ENCODE measurements at places on chromosomes 5 and 9. TPM values are rescaled to one million over a fixed set of nuclear protein-coding genes. Genes with fewer than 3 reads are reported as not detected.

FAM153A gene
- total RNA-seq = 4.2 TPM

SLC1A1 gene
- 1.5 TPM for total RNA-seq

DNA sequence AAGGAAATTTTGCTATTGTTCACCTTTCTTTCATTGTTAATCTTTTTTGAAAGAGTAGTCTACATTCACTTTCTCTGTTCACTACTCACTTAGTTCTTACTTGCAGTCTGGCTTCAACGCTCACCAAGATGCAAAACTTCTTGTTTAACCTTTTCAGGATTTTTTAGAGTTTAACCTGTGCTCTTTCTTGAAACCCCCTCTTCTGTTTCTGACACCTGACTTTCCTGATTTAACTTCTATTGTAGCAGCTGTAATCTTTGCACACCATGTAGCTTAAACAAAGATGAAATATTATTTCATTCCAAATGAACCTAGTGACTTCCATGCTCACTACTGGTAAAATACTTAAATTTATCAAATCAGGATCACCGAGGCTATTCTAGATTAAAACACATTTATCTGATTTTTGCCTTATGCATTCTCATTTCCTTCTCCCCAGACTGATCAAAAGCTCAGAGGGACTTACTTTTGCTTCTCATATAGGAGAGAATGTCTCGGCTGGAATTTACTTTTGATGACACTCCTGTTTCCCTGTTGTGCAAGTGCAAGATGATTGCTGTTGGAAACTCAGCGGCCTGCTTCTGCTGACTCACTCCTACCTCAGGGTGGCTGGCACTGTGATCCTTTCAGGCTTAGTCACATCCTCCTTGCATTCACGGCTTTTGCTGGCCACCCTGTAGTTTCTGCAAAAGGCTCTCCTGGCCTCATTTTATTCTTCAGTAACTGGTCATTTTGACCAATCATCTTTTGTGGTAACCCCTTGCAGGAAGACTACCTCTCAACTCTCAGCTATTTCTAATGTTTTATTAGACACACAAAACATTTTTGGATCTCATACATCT is 109.3 kb upstream of the IFNE start:
- H3K36me3 ChIP-seq = no peaks in the 10 kb centered on the region
- H3K4me1 ChIP-seq = no peaks in the 10 kb centered on the region
- DNase-seq = peak; percentile 89
- H3K4me3 ChIP-seq = no peak overlapping the region

PCDHA7 gene
- total RNA-seq = 0.49 TPM

RARS1 gene
- total RNA-seq = 62.9 TPM

DNA sequence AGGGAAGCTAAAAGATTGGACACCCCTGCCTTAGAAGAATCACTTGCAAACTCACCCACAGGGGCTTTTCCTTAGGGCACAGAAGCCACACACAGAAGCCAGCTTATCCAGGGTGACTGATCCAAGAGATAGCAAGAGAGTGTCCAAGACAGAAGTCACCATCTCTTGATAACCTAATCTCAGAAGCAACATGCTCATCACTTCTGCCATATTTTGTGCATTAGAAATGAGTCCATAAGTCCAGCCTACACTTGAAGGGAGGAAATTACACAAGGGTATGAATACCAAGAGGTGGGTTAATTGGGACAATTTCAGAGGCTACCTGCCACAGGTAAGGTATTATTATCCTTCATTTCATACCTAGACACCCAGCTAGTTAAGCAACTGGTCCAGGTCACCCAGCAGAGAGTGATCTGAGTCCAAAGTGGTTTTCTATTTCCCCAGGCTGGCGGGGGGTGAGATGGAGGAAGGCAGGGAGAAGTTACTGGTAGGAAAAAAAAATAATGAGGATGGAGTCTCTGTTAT is 3.7 kb upstream of the ERGIC1 start:
- DNase-seq = no peak
- no peak overlapping the region for H3K27ac ChIP-seq
- H3K4me1 ChIP-seq = peaks cover 13% of the 10 kb centered on the region
- H3K27me3 ChIP-seq = no peaks in the 10 kb centered on the region

GRCh38 chr5:143412661-143413342 is 9.3 kb upstream of the NR3C1 start:
- no peaks in the 10 kb centered on the region for H3K27me3 ChIP-seq
- no peak overlapping the region for H3K27ac ChIP-seq
- no peak for DNase-seq
- H3K4me1 ChIP-seq = no peaks in the 10 kb centered on the region
- H3K4me3 ChIP-seq = no peak overlapping the region

DNA sequence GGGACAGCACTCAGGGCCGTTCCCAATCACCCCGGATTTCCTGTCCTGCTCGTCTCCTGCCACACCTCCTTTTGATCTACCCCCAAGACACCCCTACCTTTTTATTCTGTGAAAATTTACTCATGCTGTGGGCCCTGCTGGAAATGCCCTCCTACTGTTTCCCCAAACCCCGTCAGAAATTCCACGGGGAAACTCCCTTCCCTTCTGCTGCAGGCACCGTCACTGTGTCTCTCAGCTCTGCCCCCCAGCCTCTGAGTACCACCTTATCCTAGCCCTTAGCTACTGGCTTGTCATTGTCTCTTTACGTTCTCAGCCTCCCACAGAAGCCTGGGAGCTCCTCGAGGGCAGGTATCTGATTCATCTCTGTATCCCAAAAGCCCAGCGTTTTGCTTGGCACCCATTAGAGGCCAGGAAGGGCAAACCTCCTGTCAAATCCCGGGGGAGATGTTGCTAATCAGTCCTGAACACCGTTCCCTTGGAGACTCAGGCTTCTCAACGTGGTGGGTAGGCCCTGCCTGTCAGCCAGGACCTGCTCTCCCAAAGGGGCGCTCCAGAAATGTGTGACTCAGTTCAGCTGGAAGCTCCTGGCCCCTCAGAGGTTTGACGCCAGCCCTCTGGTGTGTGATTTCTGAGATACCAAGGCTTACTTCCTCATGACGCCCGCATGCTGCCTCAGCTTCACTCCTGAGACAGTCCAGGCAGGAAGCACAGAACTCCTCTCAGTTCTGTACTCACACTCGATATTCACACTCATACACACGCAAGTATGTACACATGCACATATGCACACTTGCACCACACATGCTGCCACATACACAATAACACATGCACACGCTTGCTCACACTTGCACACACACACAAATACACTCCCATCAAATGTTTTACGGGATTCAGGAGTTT is 50.7 kb upstream of the GRHPR start:
- DNase-seq = no peak
- H3K4me1 ChIP-seq = no peaks in the 10 kb centered on the region
- no peaks in the 10 kb centered on the region for H3K27me3 ChIP-seq
- no peaks in the 10 kb centered on the region for H3K36me3 ChIP-seq
- H3K4me3 ChIP-seq = no peak overlapping the region

GRCh38 chr9:15735083-15735857 is 182.4 kb downstream of the CCDC171 start:
- no peak overlapping the region for H3K27ac ChIP-seq
- DNase-seq = no peak
- H3K4me3 ChIP-seq = no peak overlapping the region
- no peaks in the 10 kb centered on the region for H3K27me3 ChIP-seq
- no peaks in the 10 kb centered on the region for H3K4me1 ChIP-seq

DNA sequence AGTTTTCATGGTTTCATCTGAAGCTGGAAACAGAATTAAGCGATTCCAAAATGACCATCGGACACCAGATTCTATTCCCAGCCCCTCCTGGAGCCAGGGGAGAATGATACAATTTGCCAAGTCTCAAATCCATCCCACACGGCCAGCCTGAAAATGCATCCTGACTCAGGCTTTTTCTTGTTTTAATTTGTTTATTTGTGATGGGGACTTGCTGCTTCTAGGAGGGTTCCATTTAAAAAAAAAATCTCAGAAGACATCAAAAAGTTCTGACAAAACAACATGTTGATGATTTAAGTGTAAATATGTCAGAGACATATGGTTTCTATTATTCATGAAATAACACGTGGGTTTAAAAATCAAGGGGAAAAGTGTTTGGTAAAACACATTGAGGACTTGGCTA is 173.2 kb downstream of the GAS1 start:
- no peak for DNase-seq
- H3K27me3 ChIP-seq = no peaks in the 10 kb centered on the region
- H3K36me3 ChIP-seq = no peaks in the 10 kb centered on the region
- H3K4me1 ChIP-seq = no peaks in the 10 kb centered on the region
- no peak overlapping the region for H3K27ac ChIP-seq
- no peak overlapping the region for H3K4me3 ChIP-seq

ANKRD34B gene
- total RNA-seq = not detected

DNA sequence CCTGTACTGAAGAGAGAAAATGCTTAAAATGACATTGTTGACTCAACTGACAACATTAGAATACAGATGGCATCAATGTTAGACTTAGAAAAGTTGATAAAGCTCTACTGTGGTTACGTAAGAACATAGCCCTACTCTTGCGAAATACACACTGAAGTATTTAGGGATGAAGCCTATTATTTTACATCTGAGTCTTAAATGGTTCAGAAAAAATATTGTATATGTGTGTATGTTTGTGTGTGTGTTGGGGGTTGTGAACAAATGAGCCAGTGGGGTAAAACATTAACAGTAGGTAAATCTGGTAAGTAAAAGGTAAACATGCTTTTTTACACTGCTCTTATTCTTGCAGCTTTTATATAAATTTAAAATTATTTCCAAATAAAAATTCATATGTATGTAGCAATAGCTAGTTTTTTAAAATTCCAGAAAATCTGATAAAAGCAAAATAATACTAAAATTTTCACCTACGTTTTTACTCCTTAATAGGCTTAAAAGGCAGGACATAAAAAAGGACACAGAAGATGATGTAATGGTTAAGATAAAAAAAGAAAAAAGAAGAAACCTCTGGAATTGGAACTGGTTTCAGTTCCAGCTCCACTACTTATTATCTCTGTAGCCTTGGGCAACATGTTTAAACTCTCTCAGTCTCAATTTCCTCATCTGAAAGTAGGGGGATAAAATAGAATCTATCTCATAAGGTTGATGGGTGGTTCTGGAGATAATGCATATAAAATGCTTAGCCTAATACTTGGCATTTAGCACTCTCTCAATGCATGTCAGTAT is 44.3 kb downstream of the GARNL3 start:
- peak overlapping the region; percentile 35 for H3K27ac ChIP-seq
- H3K4me3 ChIP-seq = no peak overlapping the region
- H3K4me1 ChIP-seq = peaks cover 29% of the 10 kb centered on the region
- H3K27me3 ChIP-seq = no peaks in the 10 kb centered on the region
- no peak for DNase-seq
- no peaks in the 10 kb centered on the region for H3K36me3 ChIP-seq

C9 gene
- total RNA-seq = not detected

- peaks cover 42% of the 10 kb centered on the region for H3K4me1 ChIP-seq
- DNase-seq = no peak
- H3K27ac ChIP-seq = no peak overlapping the region
Measured at GRCh38 chr9:136719195-136719880, 7.0 kb downstream of the DIPK1B start.

MEF2C gene
- 22.3 TPM for total RNA-seq

GRCh38 chr9:98774746-98775145 is 21.6 kb downstream of the ANKS6 start:
- H3K4me3 ChIP-seq = no peak overlapping the region
- H3K4me1 ChIP-seq = no peaks in the 10 kb centered on the region
- H3K27me3 ChIP-seq = no peaks in the 10 kb centered on the region
- peaks cover 26% of the 10 kb centered on the region for H3K36me3 ChIP-seq

- no peak overlapping the region for H3K27ac ChIP-seq
- H3K36me3 ChIP-seq = no peaks in the 10 kb centered on the region
- no peaks in the 10 kb centered on the region for H3K27me3 ChIP-seq
- no peak for DNase-seq
- H3K4me3 ChIP-seq = no peak overlapping the region
- no peaks in the 10 kb centered on the region for H3K4me1 ChIP-seq
Measured at GRCh38 chr9:100074093-100074492, 24.7 kb downstream of the ERP44 start.

DNA sequence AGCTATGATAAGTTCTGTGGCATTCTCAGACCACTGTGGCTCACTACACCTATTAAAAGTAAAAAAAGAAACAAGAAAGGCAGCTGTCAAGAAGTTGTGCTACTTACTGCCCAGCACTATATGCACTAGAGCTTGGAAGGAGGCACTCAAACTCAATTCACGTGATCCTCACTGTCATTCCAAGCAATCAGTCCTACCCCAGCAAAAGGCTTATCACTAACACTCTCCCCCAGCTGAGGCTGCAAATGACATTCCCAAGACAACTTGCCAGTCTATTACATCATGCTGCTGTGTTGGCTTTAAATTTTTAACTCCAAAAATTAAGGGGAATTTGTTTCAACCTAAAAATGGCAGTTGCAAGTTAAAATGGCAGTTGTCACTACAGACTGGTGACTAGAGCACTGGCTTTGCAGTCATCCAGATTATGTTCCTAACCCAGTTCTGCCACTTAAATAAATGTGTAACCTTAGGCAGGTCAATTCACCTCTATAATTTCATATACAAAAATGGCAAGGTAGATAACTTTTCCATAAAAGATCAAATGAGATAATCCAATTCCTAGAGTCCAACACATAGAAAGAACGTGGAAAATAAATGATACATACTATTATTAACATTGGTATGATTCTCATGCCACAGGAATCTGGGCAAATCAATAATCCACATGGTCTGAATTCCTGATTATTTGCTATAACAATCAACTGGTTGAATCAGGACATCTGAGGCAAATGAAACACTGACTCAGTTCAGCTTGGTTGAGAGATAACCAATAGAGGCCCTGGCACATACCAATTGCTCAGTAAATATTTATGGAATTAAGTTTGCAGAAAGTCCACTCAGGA is 52.4 kb downstream of the FBXW11 start:
- no peaks in the 10 kb centered on the region for H3K27me3 ChIP-seq
- no peak for DNase-seq
- H3K4me1 ChIP-seq = peaks cover 65% of the 10 kb centered on the region
- H3K36me3 ChIP-seq = no peaks in the 10 kb centered on the region

- DNase-seq = no peak
- no peak overlapping the region for H3K27ac ChIP-seq
- H3K4me1 ChIP-seq = peaks cover 89% of the 10 kb centered on the region
- no peak overlapping the region for H3K4me3 ChIP-seq
- H3K27me3 ChIP-seq = no peaks in the 10 kb centered on the region
Measured at GRCh38 chr9:134062461-134063087, 5.3 kb downstream of the BRD3 start.

PCDHB6 gene
- not detected for total RNA-seq
